AML-193 (cell line): ENCODE measurements at places on chromosomes 6 and 20.

- DNase-seq = no peak
Measured at GRCh38 chr6:161132384-161132783, 140.8 kb downstream of the MAP3K4 start.

GRCh38 chr20:36919715-36920333 lies 31.7 kb downstream of the SAMHD1 start:
- DNase-seq = peak; percentile 70

GRCh38 chr6:101208152-101208551 lies 185.4 kb upstream of the GRIK2 start:
- DNase-seq = no peak

GRCh38 chr6:107712237-107712664 lies 111.9 kb downstream of the SCML4 start:
- DNase-seq = no peak

DNA sequence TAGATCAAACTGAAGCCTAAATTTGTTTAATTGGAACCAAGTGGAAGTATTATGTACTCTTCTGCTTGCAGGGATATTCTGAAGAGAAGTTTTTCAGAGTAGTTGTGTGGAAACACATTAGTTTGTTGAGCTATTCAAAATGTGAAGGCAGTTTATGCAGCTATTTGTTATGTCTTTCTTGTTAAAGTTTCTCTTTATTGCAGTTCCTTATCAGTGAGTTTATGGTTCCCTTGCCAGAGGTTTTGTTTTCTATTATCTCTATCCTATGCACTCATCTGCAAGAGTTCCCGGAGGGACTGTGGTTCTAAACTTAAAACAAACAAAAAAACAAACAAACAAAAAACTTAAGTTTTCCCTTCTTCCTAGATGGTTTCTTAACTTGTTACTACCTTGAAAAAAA lies 143.7 kb upstream of the SLC22A16 start:
- no peak for DNase-seq

GRCh38 chr6:64225503-64225902 lies 589.9 kb downstream of the PHF3 start:
- DNase-seq = no peak

GRCh38 chr6:129281168-129281796 lies 398.3 kb downstream of the LAMA2 start:
- DNase-seq = no peak

DNA sequence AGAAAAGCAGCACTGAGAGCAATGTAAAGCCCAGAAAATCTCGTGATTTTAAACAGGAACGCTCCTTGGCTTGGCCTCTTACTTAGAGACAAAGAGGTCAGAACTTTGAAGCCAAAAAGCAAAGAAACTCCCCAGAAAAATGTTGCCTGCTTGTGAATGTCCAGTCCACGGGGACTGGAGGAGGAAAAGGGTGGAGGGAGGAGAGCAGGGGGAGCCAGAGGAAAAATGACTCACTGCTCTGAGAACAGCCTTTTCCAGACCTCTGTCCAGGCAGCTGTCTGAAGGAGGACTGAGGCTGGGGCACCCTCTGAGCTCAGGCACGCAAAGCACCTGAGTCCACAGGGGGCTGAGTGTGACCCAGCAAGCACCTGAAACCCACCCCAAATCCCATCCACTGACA lies 64.7 kb downstream of the TRAM2 start:
- DNase-seq = no peak

GRCh38 chr20:10318291-10319024 lies 99.8 kb downstream of the SNAP25 start:
- peak; percentile 60 for DNase-seq

GRCh38 chr6:152503546-152503945 lies 133.6 kb downstream of the SYNE1 start:
- DNase-seq = no peak

GRCh38 chr20:64065974-64066343 lies 3.0 kb downstream of the TCEA2 start:
- peak; percentile 73 for DNase-seq

DNA sequence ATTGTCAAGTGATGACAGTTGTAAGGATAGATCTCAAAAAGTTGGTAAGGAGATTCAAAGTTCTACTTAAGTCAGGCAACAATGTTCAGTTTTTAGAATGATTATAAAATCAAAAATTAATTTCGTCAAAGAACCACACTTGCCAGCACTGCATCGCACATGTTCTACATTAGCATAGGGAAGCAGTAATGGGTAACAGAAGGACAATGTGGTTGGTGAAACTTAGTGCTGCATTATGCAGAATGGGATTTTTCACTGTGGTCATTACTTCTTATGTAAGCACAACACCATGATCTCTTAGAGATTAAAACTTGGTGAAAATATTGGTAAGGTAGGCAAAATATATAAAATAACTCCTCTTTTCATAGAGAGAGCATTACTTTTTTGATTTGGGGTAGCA lies 173.7 kb upstream of the THEMIS start:
- DNase-seq = no peak

- DNase-seq = no peak
Measured at GRCh38 chr6:19988555-19988954, 151.4 kb downstream of the ID4 start.

DNA sequence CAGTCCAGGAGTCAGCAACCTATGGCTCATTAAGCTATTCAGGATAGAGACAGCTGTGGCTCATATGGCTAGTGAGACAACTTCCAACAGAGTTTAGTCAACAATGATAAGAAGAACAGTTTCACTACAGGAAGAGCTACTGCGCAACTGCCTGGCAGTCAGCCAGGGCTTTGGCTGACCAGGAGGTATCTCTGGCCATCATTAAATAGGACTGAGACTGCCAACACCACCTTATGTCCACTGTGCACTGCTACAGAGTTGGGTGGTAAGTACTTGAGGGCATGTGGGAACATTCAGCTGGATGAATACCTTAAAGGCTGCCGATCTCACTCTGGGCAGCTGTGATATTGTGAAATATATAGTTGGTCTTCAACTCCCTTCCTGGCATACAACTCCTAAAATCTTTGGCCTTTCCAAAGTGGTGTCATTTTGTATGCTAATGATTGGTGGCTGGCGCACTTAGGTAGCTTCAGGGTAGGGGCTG lies 52.2 kb upstream of the FAM83C start:
- DNase-seq = peak; percentile 73

DNA sequence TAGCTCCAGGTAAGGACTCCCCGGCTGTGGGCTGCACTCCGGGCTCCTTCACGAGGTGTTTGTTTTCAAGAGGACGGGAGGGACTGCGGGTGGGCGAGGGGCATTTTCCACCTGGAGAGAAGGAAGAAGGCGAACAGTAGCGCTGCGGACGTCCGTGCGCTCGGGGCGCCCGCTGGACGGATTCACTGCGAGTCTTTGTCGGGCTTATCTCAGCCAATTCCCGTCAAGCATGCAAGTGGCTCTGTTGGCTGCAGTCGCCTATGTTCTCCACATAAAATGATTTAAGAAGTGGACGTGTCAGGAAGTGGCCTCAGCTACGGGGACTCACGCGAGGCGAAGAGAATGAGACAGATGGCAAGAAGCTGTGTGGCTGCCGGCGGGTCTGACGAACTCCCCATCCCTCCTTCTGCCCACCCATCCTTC lies 332 bp downstream of the GRIK2 start:
- no peak for DNase-seq

DNA sequence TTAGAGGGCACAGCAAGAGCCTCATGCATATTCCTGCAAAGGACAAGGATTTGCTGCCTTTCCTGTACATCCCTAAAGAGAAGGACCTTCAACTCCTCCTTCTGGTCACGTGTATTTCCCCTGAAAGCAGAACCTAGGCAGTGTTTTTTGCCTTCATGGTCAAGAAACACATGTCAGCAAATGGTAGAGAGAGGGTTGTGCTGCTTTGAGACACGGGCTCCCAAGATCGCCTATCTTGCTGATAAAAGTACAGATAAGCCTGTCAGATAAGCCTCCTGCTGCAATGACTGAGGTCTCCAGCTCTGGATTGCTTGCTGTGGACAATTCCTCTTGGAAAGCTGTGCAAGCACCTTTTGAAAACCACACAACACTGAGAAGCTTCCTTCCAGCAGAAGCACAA lies 580.8 kb downstream of the CBLN4 start:
- DNase-seq = no peak

GRCh38 chr20:59976156-59976782 lies 18.0 kb downstream of the CDH26 start:
- DNase-seq = no peak

DNA sequence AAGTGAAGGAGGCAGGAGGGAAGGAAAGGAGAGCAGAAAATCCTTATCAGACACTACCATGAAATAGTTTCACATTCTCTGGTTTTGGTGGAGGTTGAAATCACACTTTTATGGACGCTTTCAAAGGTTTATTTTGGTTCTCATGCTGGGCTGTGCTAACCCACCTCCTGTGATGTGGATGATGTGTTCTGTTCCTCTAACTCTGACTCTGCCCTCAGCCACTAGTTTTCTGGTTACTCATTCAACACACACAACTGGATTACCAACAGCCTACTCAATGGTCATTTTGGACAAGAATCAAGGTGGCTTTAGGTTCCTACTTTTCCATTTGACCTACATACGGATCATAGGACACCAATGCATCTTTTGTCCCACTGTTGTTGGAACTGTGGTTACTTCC lies 522.1 kb upstream of the BTBD3 start:
- DNase-seq = no peak

- DNase-seq = no peak
Measured at GRCh38 chr20:8664778-8665177, 404.1 kb upstream of the PLCB4 start.

GRCh38 chr6:139539852-139540251 lies 165.4 kb upstream of the CITED2 start:
- DNase-seq = no peak

- DNase-seq = no peak
Measured at GRCh38 chr6:13765570-13765969, 48.8 kb downstream of the MCUR1 start.

DNA sequence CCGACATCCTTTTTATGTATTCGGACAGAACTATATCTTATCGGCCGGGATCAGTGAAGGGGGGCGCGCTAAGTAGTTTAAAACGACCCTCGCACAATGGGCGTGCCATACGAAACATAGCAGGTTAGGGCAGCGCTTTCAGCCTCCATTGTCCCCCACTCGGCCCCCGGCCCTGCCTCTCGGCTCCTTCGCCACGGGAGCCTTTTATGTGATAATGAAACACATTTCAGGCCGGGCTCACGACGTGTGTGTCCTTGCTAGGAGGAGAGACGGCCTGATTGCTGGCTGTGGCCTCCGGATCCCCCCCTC lies 5.3 kb downstream of the FOXA2 start:
- no peak for DNase-seq

DNA sequence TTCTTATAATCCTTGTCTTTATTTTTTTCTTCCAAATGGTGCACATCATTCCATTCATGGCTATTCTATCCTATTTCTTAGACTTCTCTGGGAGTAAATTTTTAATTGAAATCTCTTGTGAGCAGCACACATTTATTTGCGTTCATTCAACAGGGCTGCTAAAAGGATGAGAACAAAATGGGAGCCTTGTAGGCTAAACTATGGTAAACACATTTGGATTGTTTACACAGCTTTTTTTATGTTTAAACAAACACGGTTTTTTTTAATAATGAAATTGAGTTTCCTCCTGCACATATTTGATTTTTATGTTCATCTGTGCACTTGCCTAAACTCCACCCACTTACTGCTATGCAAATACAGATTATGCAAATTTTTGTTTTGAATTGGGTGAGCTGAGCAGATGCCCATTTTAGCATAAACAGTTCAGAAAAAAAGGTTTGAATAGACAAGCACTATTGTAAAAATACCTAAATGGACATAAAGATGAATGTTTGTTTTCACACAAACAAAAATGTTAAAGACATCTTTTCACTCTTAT lies 92.0 kb downstream of the OLIG3 start:
- DNase-seq = no peak

DNA sequence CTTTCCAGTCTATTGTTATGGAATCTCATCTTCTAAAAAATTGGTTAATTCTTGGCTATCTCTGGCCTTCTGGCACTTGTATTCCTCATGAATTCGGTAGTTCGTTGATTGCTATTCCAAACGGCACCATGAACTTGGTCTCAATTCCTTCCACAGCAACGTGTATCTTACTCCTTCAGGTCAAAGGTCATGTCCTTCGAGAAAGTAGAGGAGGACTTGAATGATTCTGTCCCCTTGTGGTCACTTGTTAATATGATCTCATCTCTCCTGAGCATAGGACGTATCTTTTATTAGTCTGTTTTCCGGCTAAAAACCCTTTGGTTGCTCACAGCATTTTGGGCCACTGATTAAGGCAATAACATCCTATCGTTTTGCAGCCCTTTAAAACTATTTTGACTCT lies 9.4 kb downstream of the TLDC2 start:
- no peak for DNase-seq

DNA sequence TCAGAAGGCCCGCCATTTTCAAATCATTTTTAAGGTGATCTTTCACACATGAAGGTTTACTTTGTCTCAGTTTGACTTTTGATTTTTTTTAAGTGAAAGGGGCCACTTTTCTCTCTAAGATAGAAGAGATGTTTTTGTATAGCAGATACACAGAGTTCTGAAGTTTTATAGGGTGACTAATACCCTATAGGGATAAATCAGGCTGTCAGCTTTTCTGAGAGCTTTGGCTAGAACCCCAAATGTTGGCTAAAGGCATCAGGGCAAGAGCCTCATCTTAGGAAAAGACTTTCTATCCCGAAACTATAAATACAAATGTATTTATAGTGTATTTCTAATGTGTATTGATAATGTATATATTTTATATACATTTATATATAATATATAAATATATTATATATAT lies 181.4 kb downstream of the TBX18 start:
- no peak for DNase-seq

- no peak for DNase-seq
Measured at GRCh38 chr6:157967020-157967419, 14.6 kb upstream of the SYNJ2 start.

DNA sequence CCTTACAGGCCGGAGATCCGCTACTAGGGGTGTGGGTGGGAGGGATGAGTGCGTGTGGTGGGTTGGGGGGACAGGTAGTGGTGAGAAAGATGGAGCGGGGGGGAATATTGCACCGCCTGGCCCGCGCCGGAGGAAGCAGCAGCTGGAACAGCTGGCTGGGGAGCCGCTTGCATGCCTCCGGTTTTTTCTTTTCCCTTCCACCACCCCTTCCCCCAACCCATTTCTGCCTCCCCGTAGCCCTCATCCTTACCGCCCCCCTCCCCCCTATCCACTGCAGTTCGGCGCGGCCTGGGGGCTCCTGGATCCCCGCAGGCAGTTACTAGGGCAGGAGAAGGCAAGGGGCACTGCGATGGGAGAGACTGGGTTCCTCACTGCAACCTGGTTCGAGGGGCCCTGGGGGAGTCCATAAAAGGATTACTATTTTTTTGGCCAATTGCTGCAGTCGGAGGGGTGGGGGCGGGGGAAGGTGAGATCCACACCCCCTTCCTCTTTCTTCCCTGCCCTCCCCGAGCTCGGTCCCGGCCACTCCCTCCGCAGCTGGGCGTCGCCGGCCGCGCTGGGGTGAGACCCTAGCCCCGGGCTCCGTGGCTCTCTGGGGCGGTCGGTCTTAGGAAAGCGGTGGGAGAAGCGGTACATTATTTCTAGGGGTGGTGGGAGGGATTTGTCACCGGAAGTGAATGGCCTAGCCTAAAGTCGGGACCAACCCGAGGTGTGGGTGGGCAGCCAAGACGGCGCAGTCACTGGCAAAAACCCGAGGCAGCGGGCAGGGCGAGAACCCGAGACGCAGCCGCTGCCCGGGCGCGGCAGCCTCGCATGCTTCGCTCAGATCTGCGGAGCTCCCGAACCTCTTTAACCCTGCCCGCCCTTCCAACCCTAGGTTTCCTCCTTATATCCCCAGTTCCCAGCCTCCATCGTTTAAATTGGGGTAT lies 824 bp upstream of the TBCC start:
- peak; percentile 88 for DNase-seq
